ENCODE measurements at places on chromosomes 1 and 21.

DNA sequence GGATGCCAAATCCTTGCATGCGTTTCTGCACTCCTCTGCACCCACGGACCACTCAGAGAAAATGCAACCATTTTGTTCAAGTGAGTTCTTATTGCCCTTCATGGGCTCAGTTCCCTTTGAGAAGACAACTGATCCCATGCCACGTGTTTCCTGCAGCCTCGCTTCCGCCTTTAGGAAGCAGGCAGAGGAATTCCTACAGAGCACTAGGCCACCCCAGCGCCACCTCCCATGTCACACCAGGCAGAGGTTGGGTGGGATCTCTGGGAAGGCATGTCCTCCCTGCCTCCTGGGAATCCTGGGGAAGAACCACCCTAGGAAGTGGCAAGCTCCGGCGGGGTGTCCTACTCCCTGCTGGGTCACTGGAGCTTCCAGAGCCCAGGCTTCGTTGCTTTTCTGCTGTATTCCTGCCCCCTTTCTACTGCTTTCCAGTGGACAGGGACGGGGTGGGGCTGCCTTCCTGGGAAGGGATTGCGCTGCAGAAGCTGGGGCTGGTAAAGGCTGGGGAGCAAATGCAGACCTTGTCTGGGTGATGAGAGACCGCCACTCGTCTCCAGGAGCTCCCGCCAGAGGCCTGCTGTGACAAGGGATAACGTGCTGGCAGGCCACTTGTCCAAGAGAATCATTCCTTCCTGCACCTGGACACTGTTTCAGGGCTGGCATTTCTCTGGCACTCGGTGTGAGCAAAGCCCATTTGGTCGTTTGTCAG is 478.2 kb upstream of the VAMP3 start:
- no peak for DNase-seq

GRCh38 chr1:82491301-82492048 is 690.7 kb downstream of the ADGRL2 start:
- no peak for DNase-seq

- DNase-seq: no peak
Observed at GRCh38 chr1:46528297-46528955, 23.0 kb downstream of the KNCN start.

DNA sequence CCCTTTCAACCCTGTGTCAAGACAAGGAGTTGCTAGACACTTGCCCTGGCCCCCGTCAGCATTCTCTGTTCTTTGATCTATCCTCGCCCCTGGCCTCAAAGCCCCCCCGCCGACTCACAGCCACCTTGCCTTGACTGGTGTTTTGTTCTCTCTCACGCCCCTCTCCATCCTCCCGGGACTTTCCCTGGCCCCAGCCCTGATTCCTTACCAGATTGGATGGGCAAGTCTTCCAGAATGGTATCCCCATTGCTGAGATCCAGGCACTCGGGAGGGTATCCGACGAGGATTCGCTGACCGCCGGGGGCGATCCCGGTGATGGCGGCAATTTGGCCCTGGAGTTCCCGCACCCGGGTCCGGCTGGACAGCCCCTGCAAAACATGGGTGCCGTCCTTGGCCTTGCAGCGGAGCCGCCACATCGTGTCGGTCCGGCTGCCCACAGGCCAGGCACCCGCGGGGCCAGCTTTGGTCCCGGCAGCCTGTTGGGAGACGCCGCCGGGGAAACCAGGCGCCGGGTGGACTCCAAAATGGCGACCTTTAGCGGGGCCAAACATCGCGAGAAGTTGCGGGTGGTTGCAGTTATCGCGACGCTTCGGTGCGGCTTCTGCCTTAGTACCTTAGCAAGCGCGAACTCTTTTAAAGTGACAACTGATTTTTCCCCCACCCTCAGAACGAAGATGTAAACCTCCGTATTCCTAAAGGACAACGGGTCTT is 373 bp downstream of the YOD1 start:
- peak; percentile 91 for DNase-seq

DNA sequence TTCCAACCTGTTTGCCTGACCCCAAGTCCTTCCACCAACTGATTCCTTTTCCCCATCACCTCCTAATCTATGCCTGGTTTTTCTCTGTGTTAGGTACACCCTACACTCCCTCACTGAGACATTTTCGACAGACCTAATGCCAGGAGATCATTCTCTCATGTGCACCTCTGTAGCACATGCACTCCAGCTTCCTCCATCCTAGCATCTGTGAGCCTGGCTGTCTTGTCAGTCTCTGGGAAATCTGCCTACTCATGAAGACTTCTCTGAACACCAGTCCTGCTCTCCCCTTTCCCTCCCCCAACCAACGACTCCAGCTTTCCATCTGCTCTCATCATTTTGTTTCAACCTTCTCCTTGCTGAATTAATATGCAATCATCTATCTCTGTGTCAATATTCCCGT is 987 bp downstream of the MED8 start:
- no peak for DNase-seq

DNA sequence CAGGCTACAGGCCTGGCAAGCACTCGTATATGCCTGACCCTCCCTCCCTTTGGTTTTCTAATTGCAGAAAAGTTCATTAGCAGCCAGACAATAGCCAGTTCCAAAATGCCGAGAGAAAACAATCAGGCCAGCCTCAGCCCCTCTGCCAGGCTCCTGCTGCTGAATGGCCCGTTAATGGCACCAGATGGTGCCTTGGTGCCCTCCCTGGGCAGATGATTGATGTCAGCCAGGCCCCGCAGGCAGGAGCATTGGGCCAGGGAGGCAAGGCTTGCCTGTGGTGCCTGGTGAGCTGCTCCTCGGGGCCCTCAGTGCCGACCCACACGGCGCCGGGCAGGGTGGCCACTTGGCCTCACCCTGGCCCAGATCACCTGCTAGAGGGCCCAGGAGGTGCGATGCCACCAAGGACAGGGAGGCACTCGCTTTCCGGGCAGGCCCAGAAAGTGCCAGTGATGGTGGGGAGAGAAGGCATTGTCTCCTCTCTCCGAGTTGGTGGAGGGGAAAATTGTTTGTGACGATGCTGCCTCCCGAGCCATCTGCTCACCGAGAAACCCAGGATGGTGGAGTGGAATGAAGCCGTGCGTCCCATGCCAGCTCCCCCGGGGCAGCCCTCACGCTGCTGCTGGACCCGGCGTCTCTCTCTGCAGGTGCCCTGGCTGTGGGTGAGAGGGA is 28.1 kb downstream of the QSOX1 start:
- DNase-seq: no peak

GRCh38 chr21:30818837-30819610 is 6.0 kb upstream of the KRTAP8-1 start:
- DNase-seq: no peak

DNA sequence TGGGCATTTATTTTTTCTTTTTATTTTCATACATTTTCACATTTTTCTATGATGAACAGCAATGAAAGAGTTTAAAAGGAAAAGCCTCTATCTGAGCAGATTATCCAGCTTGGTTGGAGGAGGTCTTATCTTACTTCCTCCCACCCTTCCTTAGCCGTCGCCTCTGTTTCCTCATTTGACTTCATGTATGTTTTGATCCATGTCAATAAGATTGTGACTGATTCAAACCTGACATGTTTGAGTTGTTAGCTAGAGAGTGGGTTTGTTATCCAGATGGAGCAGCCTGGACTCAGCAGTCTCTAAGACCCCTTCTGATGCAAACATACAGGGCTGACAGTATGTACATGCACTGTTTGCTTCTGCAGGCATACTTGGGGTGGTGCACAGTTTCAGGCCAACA is 31.2 kb downstream of the MACO1 start:
- DNase-seq: no peak
